Brain pericyte (primary cell): ENCODE measurements at places on chromosomes 3 and 15.

- no peak for DNase-seq
These were observed 30.3 kb upstream of the VEPH1 start for GRCh38 chr3:157533298-157534070.

DNA sequence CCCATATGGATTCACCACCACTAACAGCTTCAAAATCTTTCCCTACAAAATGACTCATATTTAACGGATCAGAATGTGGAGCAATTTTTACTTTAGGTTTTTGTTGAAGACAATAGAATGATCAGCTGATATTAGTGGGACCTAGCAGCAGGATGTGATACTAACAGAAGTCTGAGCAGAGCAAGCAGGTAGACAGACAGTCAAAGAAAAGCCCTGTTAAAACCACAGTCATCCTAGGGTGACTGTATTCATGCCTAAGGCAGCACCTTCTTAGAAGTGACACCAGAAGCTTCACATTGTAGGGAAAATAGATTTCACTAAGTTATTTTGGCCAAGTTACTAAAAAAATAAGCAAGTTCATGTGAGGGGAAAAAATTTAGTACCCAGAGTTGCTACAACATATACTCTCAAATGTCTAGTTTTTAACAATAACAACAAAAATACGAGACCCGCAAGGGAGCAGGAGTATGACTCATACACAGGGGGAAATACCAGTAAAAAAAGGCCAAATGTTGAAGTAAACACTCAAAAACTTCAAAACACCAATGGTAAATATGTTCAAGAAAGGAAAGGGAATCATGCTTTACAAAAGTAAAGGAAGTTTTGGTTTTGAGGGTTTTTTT is 590.9 kb downstream of the EPHA3 start:
- no peak for DNase-seq

DNA sequence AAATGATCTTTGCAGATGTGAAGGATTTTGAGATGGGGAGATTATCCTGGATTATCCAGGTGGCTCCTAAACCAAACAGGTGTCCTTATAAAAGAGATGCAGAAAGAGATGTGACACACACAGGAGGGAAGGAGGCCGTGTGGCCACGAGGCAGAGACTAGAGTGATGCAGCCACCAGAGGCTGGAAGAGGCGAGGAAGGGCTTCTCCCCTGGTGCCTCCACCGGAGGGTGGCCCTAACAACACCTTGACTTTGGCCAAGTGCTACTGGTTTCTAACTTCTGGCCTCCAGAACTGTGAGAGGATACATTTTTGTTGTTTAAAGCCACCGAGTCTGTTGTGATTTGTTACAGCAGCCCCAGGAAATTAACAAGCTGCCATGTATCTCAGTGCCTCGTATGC is 127.1 kb downstream of the ASB7 start:
- no peak for DNase-seq

DNA sequence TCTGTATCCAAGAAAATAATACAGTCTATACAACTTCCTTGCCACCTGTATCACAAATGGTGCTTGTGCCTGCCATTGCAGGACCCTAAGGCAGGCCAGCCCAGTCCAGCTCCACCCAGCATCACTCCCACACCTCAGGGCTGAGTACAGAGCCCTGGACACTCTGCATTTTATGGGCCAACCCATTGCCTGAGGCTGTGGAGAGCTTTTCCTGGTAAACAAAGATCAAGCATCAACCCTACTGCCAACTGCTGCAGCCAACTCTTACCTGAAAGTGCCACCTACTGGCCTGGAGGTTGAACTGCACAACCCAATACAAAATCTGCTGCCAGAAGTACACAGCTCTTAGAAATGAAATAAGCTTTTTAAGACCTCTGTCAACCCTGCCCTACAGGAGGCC is 1082.2 kb downstream of the NAALADL2 start:
- DNase-seq: no peak

- DNase-seq: no peak
These were observed 228.0 kb downstream of the XXYLT1 start for GRCh38 chr3:195042743-195043606.

DNA sequence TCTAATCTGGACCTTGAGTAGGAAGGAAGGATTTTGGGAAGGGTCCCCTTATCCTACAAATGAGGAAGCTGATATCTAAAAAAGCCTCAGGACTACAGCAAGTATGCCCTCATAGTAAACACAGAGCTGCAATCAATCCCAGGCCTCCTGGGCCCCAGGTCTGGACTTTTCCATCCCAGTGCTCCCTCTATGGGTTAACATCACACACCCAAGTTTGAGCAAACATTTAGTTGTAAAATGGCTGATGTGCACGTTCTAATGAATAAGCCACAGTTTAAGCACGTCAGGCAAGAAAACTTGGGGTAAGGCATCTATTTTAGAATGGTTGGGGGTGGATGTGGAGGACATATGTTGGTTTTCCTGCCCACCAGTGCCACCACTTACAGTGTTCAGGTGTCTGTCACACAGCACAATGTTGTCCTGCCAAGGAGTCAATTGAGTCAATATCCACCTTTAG is 44.3 kb upstream of the UBE2E1 start:
- no peak for DNase-seq

- DNase-seq: no peak
These were observed 19.5 kb upstream of the P4HTM start for GRCh38 chr3:48970586-48970985.

GRCh38 chr15:80494351-80494751 is 90.2 kb downstream of the ARNT2 start:
- DNase-seq: no peak

DNA sequence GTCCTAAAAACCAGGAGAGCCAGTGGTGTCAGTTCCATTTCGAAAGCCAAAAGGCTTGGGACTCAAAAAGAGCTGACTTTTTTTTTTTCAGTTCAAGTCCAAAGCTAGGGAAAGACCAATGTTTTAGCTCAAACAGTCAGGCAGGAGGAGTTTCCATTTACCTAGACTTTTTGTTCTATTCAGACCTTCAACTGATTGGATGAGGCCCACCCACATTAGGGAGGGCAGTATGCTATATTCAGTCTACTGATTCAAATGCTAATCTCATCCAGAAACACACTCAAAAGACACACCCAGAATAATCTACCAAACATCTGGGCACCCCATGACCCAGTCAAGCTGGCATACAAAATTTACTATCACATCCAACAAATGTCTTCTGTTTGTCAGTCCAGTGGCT is 374.0 kb downstream of the KCNH8 start:
- no peak for DNase-seq

GRCh38 chr3:183437666-183438564 is 9.5 kb upstream of the MCF2L2 start:
- no peak for DNase-seq

DNA sequence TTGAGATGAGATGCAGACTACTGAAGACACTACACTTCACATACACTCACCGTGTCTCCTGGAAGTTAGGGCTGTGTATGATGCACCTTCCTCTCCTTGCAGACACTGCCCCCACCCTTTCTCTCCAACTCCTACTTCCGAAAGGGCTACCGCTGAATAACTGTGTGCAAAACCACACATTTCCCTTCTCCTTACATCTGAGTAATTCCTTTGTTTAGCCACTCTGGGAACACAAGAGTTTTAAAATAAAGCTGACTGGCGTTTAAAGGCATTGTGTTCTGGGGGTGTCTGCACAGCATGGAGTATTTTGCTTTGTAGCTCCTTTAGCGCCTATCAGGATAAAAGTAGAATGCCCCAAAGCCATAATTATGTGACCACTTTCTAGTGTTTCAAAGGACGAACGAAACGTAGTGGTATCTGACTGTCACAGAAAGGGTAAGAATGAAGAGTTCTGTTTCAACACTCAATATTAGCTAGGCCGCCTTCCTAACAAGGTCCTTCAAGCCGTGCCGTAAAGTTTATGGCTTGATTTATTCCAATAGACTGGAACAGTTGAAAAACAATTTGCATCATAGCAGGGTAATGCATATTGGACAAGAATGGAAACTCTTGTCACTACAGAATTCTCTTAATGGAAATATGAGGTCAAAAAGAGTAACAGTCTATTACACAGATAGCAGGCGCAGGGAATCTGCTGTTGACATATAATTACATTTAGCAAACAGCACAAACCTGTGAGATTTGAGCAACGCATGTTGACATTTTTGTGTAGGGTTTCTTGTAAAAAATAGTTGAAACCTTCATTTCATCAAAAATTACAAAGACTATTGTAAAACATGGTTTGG is 619.9 kb downstream of the FOXP1 start:
- no peak for DNase-seq

DNA sequence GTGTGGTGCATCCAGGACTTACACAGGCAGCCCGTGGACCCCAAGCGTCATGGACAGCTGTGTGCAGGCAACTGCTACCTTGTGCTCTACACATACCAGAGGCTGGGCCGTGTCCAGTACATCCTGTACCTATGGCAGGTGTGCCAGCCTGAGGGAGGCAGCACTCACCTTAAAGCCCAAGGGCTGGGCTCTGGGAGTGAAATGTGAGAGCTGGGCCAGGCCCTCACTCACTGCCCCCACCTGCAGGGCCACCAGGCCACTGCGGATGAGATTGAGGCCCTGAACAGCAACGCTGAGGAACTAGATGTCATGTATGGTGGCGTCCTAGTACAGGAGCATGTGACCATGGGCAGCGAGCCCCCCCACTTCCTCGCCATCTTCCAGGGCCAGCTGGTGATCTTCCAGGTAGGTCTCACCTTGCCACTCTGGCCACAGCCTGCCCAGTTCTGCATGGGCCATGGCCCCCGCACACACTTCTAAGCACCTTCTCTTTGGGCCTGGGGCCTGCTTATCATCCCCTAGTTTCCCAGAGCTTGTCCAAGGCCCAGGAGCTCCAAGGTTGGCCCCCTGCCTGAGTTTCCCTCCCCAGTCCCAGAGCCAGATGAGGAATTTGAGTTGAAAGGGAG is 11.0 kb downstream of the VILL start:
- DNase-seq: no peak

DNA sequence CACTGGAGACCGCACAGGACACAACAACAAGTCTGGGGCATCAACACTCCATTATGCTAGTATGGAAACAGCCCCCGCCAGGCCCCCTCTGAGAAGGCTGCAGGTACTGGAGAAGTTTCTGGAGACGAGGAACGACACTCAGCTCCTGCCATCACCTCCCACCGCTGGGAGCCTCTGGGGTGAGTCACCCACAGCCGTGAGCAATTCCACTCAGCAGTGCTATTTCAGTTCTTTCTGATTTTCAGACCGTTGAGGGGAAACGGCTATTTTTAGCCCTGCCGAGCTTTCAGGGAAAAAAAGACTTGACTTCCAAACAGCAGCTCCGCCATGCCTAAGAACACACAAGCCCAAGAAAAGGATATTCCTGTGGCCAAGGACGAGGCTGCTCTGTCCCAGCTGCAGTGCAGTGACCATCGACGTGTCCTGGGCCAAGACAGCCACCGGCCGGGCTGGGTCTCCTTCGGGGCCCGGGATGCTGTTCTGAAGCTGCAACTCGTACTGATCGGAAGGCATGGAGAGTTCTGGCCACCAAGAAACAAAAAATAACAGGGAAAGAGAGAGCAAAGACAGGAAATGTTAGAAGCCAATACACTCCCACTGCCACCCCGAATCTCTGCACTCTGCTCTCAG is 40.8 kb downstream of the NUP210 start:
- peak; percentile 26 for DNase-seq

GRCh38 chr3:23330568-23330967 is 127.4 kb downstream of the UBE2E2 start:
- no peak for DNase-seq

DNA sequence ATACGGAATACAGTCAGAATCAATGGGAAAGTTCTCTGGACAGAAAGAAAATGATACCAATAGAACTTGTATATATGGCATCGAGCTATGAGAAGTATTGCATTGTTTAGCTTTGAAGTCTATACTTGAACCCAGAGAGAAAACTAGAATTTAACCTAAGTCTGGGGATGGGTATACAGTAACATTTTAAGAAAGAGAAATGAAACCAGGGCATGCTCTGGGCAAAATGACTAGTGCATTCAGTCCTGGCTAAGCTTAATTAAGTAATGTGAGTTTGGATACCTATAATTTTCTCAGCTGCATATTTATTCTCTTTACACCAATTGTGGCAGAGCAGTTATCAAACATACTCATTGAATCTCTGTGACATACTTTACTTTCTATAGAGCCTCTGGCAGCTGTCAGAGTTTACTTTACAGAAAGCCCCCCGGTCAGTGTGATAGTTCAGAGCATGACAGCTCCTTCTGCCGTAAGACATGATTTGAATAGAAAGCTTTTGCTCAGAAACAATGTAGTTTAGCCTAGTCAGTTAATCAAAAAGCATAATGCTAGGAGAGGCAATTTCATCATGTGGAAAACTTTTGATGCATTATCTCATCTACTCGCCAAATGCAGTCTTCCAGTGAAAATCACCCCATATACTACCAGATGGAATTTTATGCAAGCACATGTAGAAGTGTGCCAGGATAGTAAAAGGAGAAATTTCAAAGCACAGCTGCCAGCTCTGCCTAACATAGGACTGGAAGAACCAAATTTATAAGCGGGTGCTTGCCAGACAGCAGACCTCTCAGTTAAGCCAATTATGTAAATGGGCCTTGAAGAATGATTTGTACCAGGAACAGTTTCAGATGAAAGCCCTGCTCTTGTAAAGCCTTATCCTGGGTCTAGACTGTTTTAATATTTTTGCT is 40.7 kb downstream of the OXSM start:
- no peak for DNase-seq

- DNase-seq: no peak
These were observed 10.6 kb downstream of the RPL32 start for GRCh38 chr3:12830785-12831156.

GRCh38 chr3:148729476-148730055 is 31.9 kb downstream of the AGTR1 start:
- DNase-seq: no peak

- no peak for DNase-seq
These were observed 9.4 kb upstream of the SCN5A start for GRCh38 chr3:38658841-38659240.

DNA sequence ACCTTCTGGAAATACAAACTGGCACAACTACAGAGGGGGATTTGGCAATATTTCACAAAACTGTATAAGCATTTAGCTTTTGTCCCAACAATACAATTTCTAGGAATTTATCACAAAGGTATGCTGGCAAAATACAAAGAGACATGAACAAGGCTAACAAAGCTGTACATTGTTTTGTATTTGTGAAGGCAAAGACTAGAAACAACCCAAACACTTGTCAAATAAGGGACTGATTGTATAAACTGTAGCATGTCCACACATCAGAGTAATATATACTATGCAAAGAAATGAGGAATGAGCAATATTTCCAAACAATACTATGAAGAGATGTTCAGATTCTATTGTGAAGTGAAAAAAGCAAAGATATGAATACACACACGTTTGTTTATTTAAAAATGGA is 26.4 kb downstream of the CP start:
- DNase-seq: no peak

- DNase-seq: no peak
These were observed 3.8 kb upstream of the BRPF1 start for GRCh38 chr3:9727743-9728142.
